ENCODE measurements at places on chromosomes 12 and 14. TPM values are rescaled to one million over a fixed set of nuclear protein-coding genes. Genes with fewer than 3 reads are reported as not detected.

- DNase-seq: peak; percentile 40
Observed at GRCh38 chr14:103329401-103330347, 4.4 kb upstream of the EIF5 start.

Gene OR6C2
- not detected for total RNA-seq

- DNase-seq: no peak
Observed at GRCh38 chr14:73613046-73613383, 698 bp downstream of the ACOT6 start.

- no peak for DNase-seq
Observed at GRCh38 chr12:130286041-130286440, 51.6 kb upstream of the PIWIL1 start.

Gene PMEL
- 1.7 TPM for total RNA-seq

DNA sequence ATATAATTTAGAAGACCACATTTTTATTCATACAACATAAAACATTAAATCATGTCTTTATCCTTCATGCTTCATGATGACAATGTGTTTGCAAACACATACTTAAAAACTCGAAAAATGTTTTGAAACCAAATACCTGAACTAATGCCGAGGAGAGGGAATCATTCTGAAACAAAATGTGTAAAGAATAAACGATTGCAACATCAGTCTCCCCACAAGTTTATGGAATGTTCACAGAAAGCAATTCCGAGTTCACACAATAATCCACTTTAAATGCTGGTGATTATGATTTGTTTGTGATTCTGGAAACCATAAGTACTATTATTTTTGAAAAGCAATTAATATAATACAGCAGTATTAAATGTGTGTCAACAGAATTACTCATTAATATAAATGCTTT is 84.5 kb upstream of the PDZRN4 start:
- no peak for DNase-seq

Gene CLEC2D
- total RNA-seq: 1.1 TPM

Gene ALX1
- total RNA-seq: not detected

- no peak for DNase-seq
Observed at GRCh38 chr12:117333331-117333881, 28.0 kb downstream of the NOS1 start.

- DNase-seq: peak; percentile 75
Observed at GRCh38 chr12:68224613-68225285, 861 bp downstream of the IL26 start.

GRCh38 chr14:67856827-67857226 is 37.2 kb downstream of the RAD51B start:
- peak; percentile 24 for DNase-seq

DNA sequence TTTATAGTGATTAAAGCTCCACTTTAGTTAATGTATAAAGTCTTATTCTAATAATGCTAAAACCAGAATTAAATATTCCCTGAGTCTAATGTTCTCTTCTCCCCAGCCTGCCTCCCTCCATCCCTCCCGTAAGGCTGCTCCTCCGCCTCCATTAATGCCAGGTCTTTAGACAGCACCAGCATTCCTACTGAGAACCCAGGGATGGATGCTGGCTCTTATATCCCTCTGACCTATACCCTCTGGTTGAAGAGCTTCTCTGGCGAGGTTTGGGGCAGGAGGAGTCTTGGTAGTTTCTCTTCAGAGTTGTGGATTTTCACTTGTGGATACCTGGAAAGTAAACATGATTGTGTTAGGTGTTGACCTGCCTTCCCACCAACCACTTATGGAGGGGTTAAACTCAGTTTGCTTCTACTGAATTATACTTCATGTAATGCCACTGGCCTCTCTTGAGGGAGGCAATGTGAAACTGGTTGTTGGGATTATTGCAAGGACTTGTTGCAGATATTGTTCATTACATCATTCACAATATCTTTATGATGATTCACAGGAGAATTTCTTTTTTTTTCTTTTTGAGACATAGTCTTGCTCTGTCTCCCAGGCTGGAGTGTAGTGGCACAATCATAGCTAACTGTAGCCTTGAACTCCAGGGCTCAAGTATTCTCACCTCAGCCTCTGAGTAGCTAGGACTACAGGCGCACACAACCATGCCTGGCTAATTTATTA is 11.1 kb upstream of the SMAGP start:
- peak; percentile 74 for DNase-seq

DNA sequence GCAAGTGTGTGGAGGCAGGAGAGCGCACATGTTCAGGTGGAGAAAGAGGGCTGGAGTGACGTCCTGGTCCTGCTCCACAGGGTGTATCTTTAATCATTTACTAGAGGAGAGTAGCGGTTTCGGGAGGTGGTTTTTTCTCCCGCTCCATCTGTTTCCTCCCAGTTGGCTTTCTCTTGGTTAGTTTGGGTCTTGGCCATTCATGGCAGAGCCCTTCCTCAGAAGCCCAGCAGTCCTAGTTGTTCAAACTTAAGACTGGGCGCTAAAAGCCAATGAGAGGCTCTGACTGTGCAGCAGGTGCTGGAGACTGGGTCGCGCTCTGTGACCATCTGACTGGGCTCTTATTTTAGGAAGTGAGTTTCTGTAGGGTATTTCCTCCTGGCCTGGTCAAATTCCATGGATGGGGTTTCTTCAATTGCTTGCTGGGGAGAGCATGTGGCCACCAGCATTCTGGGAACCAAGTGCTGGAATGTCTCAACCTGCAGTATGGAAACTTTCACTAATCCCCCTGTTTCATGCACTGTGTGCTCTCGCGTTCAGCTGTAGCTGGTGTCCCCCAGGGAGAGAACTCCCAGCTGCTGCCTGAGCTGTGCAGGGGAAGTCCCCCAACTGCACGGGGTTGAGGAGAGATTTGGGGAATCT is 27.4 kb upstream of the TSPAN9 start:
- DNase-seq: no peak

- no peak for DNase-seq
Observed at GRCh38 chr12:82937151-82937550, 250.4 kb downstream of the TMTC2 start.

DNA sequence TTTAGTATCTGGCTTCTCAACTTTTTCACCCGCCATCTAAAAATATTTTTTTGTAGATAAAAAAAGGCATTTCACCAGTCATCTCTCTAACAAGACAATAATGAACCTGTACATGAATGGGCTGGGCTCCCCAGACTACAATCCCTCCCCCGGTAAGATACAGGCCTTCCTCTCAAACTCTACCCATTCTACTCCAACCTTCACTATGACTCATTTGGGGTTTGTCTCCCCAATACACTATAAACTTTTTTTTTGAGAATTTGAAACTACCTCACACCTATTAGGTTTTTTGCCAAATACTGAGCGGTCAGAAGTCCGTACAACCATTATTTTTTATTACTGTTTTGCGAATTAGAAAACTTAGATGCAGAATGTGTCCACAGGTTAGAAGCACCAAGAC is 784 bp downstream of the RPL6 start:
- no peak for DNase-seq

Gene UNC79
- total RNA-seq: not detected

DNA sequence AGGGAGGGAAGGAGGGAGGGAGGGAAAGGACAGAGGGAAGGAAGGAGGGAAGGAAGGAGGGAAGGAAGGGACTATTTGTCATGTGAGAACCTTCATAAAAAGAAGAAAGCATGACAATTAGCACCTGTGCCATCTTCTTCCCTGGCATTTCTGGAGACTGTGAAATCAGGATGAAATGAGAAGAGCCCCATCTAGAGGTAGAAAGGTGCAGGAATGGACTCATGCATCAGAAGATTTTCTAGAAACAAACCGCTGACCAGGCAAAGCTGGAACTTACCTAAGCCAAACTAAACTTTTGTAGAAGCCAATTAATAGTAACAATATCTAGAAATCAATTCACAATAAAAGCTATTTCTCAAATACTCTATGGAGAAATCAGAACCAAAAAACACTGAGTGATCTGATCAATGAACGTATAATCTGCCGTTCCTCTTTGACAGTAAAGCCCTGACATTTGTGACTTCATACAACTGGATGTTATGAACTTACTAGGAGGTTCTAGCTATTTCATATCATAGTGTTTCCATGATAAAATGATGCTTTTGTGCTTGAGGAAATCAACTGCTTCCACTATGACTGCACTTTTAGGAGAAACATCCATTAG is 24.4 kb upstream of the CRACR2A start:
- peak; percentile 43 for DNase-seq

Gene WSCD2
- total RNA-seq: not detected

Gene UBE3B
- 18.8 TPM for total RNA-seq

Gene PPP4R4
- 0.56 TPM for total RNA-seq

DNA sequence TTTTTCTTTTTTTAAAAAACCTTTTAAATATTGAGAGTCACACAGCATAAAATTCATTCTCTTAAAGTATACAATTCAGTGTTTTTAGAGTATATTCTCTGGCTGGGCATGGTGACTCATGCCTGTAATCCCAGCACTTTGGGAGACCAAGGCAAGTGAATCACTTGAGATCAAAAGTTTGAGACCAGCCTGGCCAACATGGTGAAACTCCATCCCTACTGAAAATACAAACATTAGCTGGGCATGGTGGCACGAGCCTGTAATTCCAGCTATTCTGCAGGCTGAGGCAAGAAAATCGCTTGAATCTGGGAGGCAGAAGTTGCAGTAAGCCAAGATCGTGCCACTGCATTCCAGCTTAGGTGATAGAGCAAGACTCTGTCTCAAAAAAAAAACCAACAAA is 68.4 kb upstream of the BCAT1 start:
- DNase-seq: peak; percentile 41

GRCh38 chr12:4881266-4882064 is 28.2 kb upstream of the KCNA1 start:
- no peak for DNase-seq

Gene RND1
- total RNA-seq: not detected

Gene GPR137C
- 0.72 TPM for total RNA-seq

- no peak for DNase-seq
Observed at GRCh38 chr14:43475757-43476156, 1031.3 kb downstream of the FSCB start.
